Sigmoid colon (tissue), 7 donors: ENCODE measurements at places on chromosomes 6 and 20. TPM values are rescaled to one million over a fixed set of nuclear protein-coding genes. Genes with fewer than 3 reads are reported as not detected.

DNA sequence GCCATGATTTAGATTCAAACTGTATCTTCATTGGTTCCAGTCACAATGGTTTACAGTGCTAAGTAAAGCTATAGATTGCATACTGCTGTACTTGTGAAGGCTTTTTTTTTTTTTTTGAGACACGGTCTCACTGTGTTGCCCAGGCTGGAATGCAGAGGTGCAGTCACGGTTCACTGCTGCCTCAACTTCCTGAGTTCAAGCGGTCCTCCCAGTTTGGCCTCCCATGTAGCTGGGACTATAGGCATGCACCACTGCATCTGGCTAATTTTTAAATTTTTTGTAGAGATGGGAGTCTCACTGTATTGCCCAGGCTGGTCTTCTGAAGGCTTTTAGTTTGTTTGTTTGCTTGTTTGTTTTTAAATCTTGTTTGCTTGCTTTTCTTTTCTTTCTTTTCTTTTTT lies 24.9 kb downstream of the ITCH start:
- no peak overlapping the region for H3K4me3 ChIP-seq
- H3K27me3 ChIP-seq: no peaks in the 10 kb centered on the region
- no peaks in the 10 kb centered on the region for H3K36me3 ChIP-seq
- no peaks in the 10 kb centered on the region for H3K4me1 ChIP-seq
- DNase-seq: no peak

MYO6 gene
- polyA plus RNA-seq: 59.6 TPM

- H3K36me3 ChIP-seq: no peaks in the 10 kb centered on the region
- no peak for DNase-seq
- H3K27me3 ChIP-seq: no peaks in the 10 kb centered on the region
- no peaks in the 10 kb centered on the region for H3K4me1 ChIP-seq
Measured at GRCh38 chr20:1995531-1996310, 1.9 kb upstream of the PDYN start.

DNA sequence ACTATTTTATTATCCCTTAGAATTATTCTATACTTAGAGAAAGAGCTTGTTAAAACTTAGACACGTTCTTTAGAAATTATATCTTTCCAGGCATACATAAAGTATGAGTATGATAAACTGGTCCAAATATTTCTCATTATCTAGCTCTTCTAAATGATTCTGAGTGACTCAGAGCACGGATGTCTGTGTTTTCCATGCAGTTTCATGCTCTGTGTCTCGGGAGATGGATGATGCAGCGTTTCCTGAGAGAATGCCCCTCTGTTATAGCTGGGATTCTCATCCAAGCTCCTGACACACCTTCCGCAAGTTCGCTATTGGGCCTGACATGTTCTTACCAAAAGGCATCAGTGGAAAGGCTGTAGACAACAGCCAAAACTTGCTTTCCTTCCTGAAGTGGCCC lies 19.3 kb downstream of the SIRT5 start:
- DNase-seq: no peak
- no peak overlapping the region for H3K27ac ChIP-seq
- H3K36me3 ChIP-seq: peaks cover 73% of the 10 kb centered on the region
- no peaks in the 10 kb centered on the region for H3K27me3 ChIP-seq
- no peak overlapping the region for H3K4me3 ChIP-seq

UST gene
- polyA plus RNA-seq: 4.2 TPM

LRFN2 gene
- polyA plus RNA-seq: 0.60 TPM

GRCh38 chr6:73476723-73477122 lies 15.2 kb downstream of the MTO1 start:
- no peaks in the 10 kb centered on the region for H3K27me3 ChIP-seq
- H3K4me3 ChIP-seq: no peak overlapping the region
- no peak for DNase-seq
- no peak overlapping the region for H3K27ac ChIP-seq
- H3K4me1 ChIP-seq: no peaks in the 10 kb centered on the region

ULBP3 gene
- not detected for polyA plus RNA-seq

DNA sequence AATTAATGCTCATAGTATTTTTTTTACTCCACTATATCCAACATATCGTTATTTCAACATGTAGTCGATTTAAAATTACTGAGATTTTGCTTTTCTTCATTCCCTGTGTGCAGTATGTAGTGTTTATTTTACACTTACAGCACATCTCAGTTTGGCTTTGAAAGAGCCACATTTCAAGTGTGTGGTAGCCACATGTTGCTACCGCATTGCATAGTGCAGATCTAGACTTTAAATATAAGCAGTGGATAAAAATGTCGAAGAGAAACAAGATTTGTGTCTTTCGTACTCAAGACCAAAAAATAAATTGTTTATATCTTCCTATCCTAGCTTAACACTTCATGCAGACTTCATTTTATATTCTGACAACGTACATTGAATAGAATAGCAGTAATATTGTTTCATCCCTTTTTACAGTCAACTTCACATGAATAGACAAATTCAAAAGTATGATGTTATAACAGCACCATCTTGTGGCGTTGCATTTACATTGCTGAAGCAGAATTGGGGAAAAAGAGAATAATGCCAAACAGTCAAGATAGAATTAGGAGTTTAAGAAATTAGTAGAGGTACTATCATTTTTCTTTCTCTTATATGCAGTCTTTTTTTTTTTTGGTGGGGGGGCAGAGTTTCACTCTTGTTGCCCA lies 29.9 kb downstream of the FBXO5 start:
- no peak overlapping the region for H3K27ac ChIP-seq
- H3K4me1 ChIP-seq: no peaks in the 10 kb centered on the region
- H3K27me3 ChIP-seq: no peaks in the 10 kb centered on the region
- H3K4me3 ChIP-seq: no peak overlapping the region

- DNase-seq: no peak
- no peaks in the 10 kb centered on the region for H3K27me3 ChIP-seq
- H3K4me3 ChIP-seq: no peak overlapping the region
- no peak overlapping the region for H3K27ac ChIP-seq
Measured at GRCh38 chr6:56746767-56747504, 104.2 kb upstream of the DST start.

- no peaks in the 10 kb centered on the region for H3K27me3 ChIP-seq
- no peaks in the 10 kb centered on the region for H3K4me1 ChIP-seq
- no peaks in the 10 kb centered on the region for H3K36me3 ChIP-seq
- H3K27ac ChIP-seq: no peak overlapping the region
- no peak for DNase-seq
- no peak overlapping the region for H3K4me3 ChIP-seq
Measured at GRCh38 chr6:41509580-41509979, 36.6 kb upstream of the FOXP4 start.

GRCh38 chr20:61816606-61817460 lies 248.8 kb downstream of the TAF4 start:
- no peak for DNase-seq
- H3K27ac ChIP-seq: no peak overlapping the region
- no peaks in the 10 kb centered on the region for H3K4me1 ChIP-seq
- H3K4me3 ChIP-seq: no peak overlapping the region
- no peaks in the 10 kb centered on the region for H3K36me3 ChIP-seq
- no peaks in the 10 kb centered on the region for H3K27me3 ChIP-seq

COX4I2 gene
- 1.4 TPM for polyA plus RNA-seq

DNA sequence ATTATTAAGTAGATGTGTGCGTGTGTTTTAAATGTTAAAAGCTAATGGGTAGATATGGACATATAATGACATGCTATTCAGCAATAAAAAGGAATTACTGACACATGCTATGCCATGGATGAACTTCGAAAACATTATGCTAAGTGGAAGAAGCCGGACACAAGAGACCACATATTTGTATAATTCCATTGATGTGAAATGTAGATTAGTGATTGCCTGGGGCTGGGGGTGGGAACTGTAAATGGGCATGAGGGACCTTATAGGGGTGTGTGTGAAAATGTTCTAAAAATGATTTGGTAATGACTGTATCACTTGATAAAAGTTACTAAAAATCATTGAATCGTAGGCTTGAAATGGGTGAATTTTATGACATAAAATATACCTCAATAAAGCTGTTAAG lies 104.5 kb upstream of the BEND3 start:
- H3K4me1 ChIP-seq: no peaks in the 10 kb centered on the region
- no peaks in the 10 kb centered on the region for H3K36me3 ChIP-seq
- H3K4me3 ChIP-seq: no peak overlapping the region
- H3K27me3 ChIP-seq: no peaks in the 10 kb centered on the region

MICB gene
- polyA plus RNA-seq: 0.92 TPM

DNA sequence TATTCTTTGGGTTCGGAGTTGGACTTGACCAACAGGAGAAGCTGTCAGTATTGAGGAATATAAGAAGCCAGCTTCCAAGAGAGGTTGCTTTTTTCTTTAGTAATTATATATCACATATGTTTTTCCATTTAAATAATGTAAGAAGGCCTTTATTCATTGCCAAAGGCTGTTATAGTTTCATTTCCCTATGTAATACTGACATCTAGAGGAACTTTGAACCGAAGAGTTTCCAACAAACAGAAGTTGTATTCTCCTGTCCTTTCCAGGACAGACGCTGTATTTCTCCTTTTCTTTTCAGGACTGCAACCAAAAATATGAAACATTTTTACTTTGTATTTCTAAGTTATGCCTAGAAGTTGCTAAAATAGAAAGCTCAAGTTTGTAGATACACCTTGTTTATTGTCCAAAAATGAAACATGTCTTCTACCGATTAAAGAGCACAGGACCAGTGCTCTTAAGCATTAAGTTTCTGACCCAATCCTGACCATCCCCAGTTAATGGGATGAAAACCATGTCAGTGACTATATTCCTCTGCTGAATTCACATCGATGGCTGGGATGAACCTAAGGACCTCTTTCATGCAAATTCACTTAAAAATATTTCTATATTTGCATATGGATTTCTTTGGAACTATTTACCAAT lies 55.1 kb downstream of the MYLK4 start:
- no peak overlapping the region for H3K4me3 ChIP-seq
- H3K4me1 ChIP-seq: no peaks in the 10 kb centered on the region
- no peak for DNase-seq
- H3K27ac ChIP-seq: no peak overlapping the region
- H3K27me3 ChIP-seq: no peaks in the 10 kb centered on the region

- H3K27me3 ChIP-seq: peaks cover 21% of the 10 kb centered on the region
- H3K36me3 ChIP-seq: no peaks in the 10 kb centered on the region
- no peak overlapping the region for H3K4me3 ChIP-seq
- DNase-seq: no peak
Measured at GRCh38 chr20:376089-376488, 4.5 kb upstream of the TRIB3 start.

DNA sequence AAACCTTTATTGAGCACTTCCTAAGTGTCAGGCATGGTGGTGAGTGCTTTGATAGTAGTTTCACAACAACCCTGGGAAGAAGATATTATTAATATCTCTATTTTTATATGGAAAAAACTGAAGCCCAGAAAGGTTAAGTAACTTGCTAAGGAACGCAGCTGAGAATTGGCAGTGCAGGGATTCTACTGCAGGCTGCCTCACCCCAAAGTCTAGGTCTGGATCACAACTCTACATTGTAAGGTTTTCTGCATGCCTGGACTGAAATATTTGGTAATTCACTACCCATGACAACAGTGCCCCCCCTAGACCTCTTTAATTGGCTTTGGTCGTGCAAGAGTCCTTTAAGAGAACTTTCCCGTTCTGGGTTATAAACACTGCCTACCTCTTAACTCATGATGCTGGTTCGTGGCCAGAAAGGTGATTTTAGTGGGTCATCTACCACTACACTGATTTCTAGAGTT lies 67.1 kb upstream of the KCNQ5 start:
- H3K4me3 ChIP-seq: no peak overlapping the region
- peaks cover 5% of the 10 kb centered on the region for H3K4me1 ChIP-seq
- no peaks in the 10 kb centered on the region for H3K27me3 ChIP-seq
- H3K27ac ChIP-seq: no peak overlapping the region
- no peaks in the 10 kb centered on the region for H3K36me3 ChIP-seq

MTFR2 gene
- polyA plus RNA-seq: 0.60 TPM

DNA sequence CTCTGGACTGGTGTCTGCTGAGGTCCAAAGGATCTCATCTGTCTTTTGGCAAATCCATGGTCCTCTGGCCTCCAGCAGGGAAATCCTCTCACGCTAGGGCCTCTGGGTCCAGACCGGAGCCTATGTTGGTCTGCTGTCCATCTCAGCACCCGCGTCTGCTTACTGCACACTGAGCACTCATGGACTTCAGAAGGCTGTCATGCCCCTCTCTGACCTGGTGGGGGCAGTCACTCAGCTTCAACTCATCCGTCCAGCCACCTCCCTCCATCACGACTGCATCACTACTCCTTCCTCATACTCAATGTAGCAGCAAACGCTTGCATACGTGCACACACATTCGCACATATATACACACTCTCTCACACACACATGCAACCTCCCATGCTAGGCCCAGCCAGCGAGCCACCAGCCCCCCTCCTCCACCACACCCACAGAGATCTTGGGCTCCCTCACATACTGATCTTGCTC lies 33.3 kb downstream of the GABRR2 start:
- H3K27ac ChIP-seq: no peak overlapping the region
- H3K4me1 ChIP-seq: no peaks in the 10 kb centered on the region
- no peaks in the 10 kb centered on the region for H3K36me3 ChIP-seq
- H3K4me3 ChIP-seq: no peak overlapping the region
- DNase-seq: no peak

GRM1 gene
- polyA plus RNA-seq: not detected

DNA sequence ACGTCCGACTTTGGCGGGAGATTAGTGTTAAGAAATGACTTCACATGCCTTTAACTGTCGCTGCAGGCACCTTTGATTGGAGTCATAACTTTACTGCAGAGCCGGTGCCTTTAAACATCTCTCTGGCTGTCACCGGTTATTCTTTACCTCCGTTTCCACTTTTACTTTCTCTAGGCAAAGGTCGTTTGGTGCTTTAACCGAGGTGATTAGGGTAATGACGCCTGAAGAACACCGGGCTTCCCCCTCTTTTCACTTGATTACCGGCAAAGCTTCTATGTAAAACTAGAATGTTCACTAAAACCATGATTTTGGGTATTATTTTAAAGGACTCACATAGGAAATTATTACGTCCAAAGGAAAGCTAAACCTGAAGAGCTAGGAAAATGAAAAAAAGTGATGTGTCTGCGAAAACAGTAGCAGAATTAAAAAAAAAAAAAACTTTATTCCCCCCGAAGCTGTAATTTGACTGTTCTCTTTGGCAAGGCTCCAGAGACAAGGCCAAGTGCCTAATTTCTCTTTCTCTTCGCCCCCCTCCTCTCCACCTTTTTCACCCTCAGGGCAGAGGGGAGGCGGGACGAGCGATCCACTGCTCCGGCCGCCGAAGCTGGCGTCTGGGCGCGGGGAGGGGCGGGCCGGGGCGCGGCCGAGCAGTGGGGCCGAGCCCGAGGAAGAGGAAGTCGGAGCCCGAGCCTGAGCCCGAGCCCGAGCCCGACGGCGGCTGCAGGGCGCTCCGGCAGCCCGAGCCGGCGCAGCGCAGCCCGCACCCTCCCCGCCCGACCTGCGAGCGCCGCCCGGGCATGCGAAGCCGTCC lies at the start of gene PLEKHG1:
Gene PLEKHG1, plus strand, starts transcription at position 687 of the 811 bp plus-strand sequence. CDS start 133,797 bp downstream, outside the sequence.
- H3K27ac ChIP-seq: peak within 1 kb of the TSS; percentile 74
- peaks cover 6% of the 10 kb centered on the region for H3K4me1 ChIP-seq
- DNase-seq: peak; percentile 85

- no peak for DNase-seq
- H3K27me3 ChIP-seq: no peaks in the 10 kb centered on the region
- no peak overlapping the region for H3K4me3 ChIP-seq
- no peaks in the 10 kb centered on the region for H3K4me1 ChIP-seq
- no peaks in the 10 kb centered on the region for H3K36me3 ChIP-seq
- no peak overlapping the region for H3K27ac ChIP-seq
Measured at GRCh38 chr6:21075986-21076385, 517.6 kb upstream of the SOX4 start.

SIRPG gene
- polyA plus RNA-seq: 11.0 TPM

SEC23B gene
- 22.2 TPM for polyA plus RNA-seq

- DNase-seq: no peak
- H3K4me3 ChIP-seq: no peak overlapping the region
- H3K36me3 ChIP-seq: no peaks in the 10 kb centered on the region
- H3K27ac ChIP-seq: peak overlapping the region; percentile 49
- H3K4me1 ChIP-seq: peaks cover 35% of the 10 kb centered on the region
- H3K27me3 ChIP-seq: no peaks in the 10 kb centered on the region
Measured at GRCh38 chr6:73712535-73713173, 16.7 kb downstream of the CD109 start.
